Calu3 (cell line): ENCODE measurements at places on chromosomes 12 and 14. TPM values are rescaled to one million over a fixed set of nuclear protein-coding genes. Genes with fewer than 3 reads are reported as not detected.

DNA sequence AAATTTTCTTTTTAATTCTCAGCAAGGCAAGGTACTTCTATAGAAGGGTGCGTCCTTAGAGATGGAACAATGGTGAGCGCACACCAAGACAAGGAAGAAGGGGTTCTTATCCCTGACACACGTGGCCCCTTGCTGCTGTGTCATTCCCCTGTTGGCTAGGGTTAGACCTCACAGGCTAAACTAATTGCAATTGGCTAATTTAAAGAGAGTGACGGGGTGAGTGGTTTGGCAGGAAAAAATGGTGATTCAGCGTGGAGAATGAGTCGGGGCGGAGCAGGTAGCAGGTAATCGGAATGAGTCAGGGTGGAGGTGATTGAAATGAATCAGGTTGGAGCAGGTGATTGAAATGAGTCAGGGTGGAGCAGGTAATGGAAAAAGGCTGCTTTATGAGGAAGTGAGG lies 36.3 kb upstream of the HECTD1 start:
- H3K4me3 ChIP-seq: peak overlapping the region; percentile 47
- peaks cover 12% of the 10 kb centered on the region for H3K36me3 ChIP-seq
- H3K27ac ChIP-seq: peak overlapping the region; percentile 97
- H3K27me3 ChIP-seq: no peaks in the 10 kb centered on the region

- DNase-seq: no peak
- H3K27me3 ChIP-seq: peaks cover 15% of the 10 kb centered on the region
- no peak overlapping the region for H3K4me3 ChIP-seq
- no peak overlapping the region for H3K27ac ChIP-seq
- peaks cover 40% of the 10 kb centered on the region for H3K4me1 ChIP-seq
Observed at GRCh38 chr12:104667139-104667538, 210.4 kb downstream of the CHST11 start.

DNA sequence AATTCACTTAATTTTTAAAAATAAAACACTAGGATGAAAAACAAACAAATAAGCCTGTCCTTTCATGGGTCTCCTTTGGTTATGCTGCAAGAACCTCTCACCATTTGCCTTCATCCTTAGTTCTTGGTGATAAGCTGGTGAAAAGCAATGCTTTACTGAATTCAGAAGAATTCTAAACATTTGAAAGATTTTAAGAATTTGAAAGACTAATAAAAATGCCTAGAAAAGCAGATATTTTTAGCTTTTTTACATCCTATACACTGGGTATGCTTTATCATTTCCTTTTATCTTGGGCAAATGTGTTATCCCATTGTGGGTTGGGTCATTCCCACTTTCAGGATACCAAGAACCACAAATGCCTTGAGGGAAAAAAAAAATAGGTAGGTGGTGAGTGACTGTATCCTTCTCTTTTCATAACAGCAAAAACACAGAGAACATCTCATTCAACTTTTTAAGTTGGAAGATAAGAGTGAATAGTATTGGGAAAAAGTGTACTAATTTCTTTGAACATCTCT lies 197.1 kb upstream of the ABCD2 start:
- no peak overlapping the region for H3K27ac ChIP-seq
- no peaks in the 10 kb centered on the region for H3K36me3 ChIP-seq
- H3K27me3 ChIP-seq: no peaks in the 10 kb centered on the region
- no peak overlapping the region for H3K4me3 ChIP-seq
- no peaks in the 10 kb centered on the region for H3K4me1 ChIP-seq

GRCh38 chr12:109949089-109949488 lies 47.1 kb downstream of the GIT2 start:
- H3K4me1 ChIP-seq: peaks cover 31% of the 10 kb centered on the region
- no peak for DNase-seq
- H3K27ac ChIP-seq: no peak overlapping the region
- H3K36me3 ChIP-seq: peaks cover 25% of the 10 kb centered on the region
- no peak overlapping the region for H3K4me3 ChIP-seq
- H3K27me3 ChIP-seq: no peaks in the 10 kb centered on the region

DNA sequence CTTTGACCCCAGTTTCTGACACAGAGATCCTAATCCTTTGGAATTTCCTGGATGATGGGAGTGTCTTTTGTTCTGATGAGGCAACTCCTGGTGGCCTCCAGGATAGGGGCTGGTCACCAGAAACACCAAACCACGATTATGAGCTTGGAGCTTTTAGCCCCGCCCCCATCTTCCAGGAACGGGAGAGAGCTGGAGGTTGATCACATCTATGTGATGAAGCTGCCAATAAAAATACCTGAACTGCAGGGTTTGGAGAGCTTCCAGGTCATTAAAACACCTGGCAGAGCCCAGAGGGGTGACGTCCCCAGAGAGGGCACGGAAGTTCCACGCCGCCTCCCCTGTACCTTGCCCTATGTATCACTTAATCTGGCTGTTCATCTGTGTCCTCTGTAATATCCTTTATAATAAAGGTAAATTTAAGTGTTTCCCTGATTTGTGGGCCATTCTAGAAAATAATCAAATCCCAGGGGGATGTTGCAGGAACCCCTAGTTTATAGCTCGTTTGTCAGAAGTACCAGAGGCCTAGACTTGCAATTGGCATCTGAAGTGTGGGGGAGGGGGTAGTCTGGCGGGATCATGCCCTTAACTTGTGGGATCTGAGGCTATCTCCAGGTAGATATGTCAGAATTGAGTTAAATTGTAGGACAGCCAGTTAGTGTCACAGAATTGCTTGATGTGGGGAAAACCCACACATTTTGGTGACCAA lies 21.2 kb downstream of the APPL2 start:
- H3K27ac ChIP-seq: peak overlapping the region; percentile 68
- H3K27me3 ChIP-seq: no peaks in the 10 kb centered on the region
- DNase-seq: peak; percentile 90
- H3K4me1 ChIP-seq: peaks cover 20% of the 10 kb centered on the region
- H3K4me3 ChIP-seq: peak overlapping the region; percentile 13

- no peaks in the 10 kb centered on the region for H3K27me3 ChIP-seq
- peak overlapping the region; percentile 37 for H3K27ac ChIP-seq
- peaks cover 23% of the 10 kb centered on the region for H3K36me3 ChIP-seq
- DNase-seq: no peak
- H3K4me1 ChIP-seq: peaks cover 9% of the 10 kb centered on the region
- peak overlapping the region; percentile 86 for H3K4me3 ChIP-seq
Observed at GRCh38 chr12:47772094-47772660, 861 bp upstream of the SLC48A1 start.

GRCh38 chr12:75820071-75820470 lies 211.5 kb downstream of the PHLDA1 start:
- no peak overlapping the region for H3K4me3 ChIP-seq
- H3K4me1 ChIP-seq: peaks cover 35% of the 10 kb centered on the region
- H3K36me3 ChIP-seq: no peaks in the 10 kb centered on the region
- no peak overlapping the region for H3K27ac ChIP-seq
- DNase-seq: no peak
- H3K27me3 ChIP-seq: no peaks in the 10 kb centered on the region

- H3K4me3 ChIP-seq: no peak overlapping the region
- H3K4me1 ChIP-seq: no peaks in the 10 kb centered on the region
- DNase-seq: no peak
- H3K36me3 ChIP-seq: no peaks in the 10 kb centered on the region
Observed at GRCh38 chr12:123471374-123472068, 13.6 kb downstream of the SNRNP35 start.

DNA sequence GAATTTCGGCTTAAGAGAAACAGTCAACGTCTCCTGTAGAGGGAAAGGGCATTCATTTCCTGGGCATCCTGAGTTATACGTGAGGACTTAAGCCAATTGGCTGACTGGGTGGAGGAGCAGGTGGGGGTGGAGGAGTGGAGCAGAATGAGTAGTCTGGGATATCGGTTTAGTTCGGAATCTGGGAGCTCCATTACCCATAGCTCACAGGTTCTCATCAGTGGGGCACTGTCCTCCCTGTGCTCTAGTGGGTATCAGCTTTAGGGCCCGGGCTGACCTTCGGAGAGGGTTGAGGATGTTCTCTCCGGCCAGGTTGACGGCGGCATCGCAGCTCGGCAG lies 704 bp downstream of the SDR39U1 start:
- no peaks in the 10 kb centered on the region for H3K4me1 ChIP-seq
- H3K36me3 ChIP-seq: peaks cover 53% of the 10 kb centered on the region
- no peaks in the 10 kb centered on the region for H3K27me3 ChIP-seq
- H3K4me3 ChIP-seq: peak overlapping the region; percentile 79

DNA sequence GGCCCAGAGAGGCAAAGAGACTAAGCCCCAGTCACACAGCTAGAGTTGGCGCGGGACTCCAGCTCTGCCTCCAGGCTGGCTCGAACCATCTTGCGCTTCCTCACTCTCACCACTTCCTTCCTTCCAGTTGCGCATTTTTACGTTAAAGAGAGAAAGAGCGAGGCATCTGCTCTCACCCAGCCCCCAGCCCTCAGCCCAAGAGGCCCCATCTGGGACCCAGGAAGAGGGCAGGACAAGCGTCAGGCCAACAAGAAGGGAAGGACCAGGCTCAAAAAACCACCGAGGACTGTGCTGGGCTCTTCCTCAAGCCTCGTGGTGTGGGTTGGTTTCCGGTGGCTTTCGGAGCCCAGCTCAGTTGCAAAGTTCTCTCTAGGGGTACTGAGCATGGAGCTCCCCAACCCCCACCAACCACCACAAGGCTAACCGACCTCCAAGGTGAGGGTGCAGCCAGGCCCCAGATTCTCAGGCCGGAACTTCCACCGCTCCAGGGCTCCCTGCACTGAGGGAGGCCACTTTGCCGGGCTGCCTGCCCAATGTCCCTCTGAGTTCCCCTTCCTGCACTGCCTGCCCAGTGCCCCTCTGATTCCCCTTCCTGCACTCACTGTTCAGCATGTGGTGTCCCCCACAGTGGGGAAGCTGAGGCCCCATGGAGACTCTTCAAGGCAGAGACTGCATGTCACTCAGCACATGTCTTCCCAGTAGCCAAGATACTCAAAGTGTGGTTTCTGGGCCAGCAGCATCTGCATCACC lies 35.9 kb downstream of the TESC start:
- no peaks in the 10 kb centered on the region for H3K27me3 ChIP-seq
- peak overlapping the region; percentile 60 for H3K27ac ChIP-seq
- H3K36me3 ChIP-seq: peaks cover 92% of the 10 kb centered on the region
- H3K4me3 ChIP-seq: no peak overlapping the region

DNA sequence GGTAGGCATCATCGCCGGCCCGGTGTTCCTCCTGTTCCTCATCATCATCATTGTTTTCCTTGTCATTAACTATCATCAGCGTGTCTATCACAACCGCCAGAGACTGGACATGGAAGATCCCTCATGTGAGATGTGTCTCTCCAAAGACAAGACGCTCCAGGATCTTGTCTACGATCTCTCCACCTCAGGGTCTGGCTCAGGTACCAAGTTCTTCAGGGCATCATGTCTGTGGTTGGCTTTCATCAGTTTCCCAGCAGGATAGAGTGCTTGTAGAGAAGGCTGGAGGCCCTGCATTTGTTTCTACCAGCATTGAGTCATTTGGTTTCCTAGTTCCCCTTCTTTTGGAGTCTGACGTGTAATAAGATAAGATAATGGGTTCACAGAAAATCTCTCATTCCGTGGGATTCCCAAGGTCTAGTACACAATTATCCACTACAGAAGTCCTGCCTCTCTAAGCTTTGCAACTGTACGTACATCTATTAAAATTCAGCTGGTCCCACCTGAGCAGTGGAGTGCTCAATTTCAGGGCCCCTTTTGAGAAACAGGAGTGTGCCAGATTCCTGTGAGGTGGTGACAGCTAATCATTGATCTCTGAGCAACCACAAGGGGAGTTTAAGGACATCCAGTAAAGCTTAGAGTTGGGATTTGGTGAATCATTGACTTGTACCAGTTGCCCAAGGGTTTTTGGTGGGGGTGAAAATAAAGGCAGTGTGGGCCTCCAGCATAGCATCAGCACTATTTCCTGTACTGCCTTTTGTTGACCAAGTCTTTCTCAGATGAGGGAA lies 25.1 kb downstream of the ACVR1B start:
- H3K36me3 ChIP-seq: peaks cover 11% of the 10 kb centered on the region
- no peaks in the 10 kb centered on the region for H3K27me3 ChIP-seq
- peak; percentile 66 for DNase-seq
- peak overlapping the region; percentile 4 for H3K4me3 ChIP-seq

GRCh38 chr14:23297096-23297495 lies 5.6 kb downstream of the PPP1R3E start:
- H3K4me3 ChIP-seq: no peak overlapping the region
- H3K27ac ChIP-seq: no peak overlapping the region
- H3K36me3 ChIP-seq: peaks cover 31% of the 10 kb centered on the region
- H3K4me1 ChIP-seq: peaks cover 25% of the 10 kb centered on the region

GRCh38 chr12:45389426-45389825 lies 173.5 kb downstream of the ANO6 start:
- H3K36me3 ChIP-seq: peaks cover 9% of the 10 kb centered on the region
- no peak overlapping the region for H3K4me3 ChIP-seq
- no peaks in the 10 kb centered on the region for H3K27me3 ChIP-seq
- no peak overlapping the region for H3K27ac ChIP-seq

GRCh38 chr12:3727877-3728632 lies 24.9 kb downstream of the CRACR2A start:
- H3K4me3 ChIP-seq: no peak overlapping the region
- H3K36me3 ChIP-seq: no peaks in the 10 kb centered on the region
- no peak for DNase-seq

GRCh38 chr14:22471545-22472121 lies 117.4 kb downstream of the DAD1 start:
- no peak overlapping the region for H3K4me3 ChIP-seq
- no peaks in the 10 kb centered on the region for H3K27me3 ChIP-seq
- H3K36me3 ChIP-seq: no peaks in the 10 kb centered on the region
- peak; percentile 76 for DNase-seq
- H3K4me1 ChIP-seq: peaks cover 17% of the 10 kb centered on the region

- H3K4me3 ChIP-seq: no peak overlapping the region
- H3K27me3 ChIP-seq: peaks cover 29% of the 10 kb centered on the region
- peaks cover 11% of the 10 kb centered on the region for H3K4me1 ChIP-seq
- no peak overlapping the region for H3K27ac ChIP-seq
- DNase-seq: peak; percentile 69
Observed at GRCh38 chr12:49776413-49776812, 35.1 kb downstream of the TMBIM6 start.

GRCh38 chr12:92912052-92912451 lies 17.0 kb downstream of the EEA1 start:
- H3K4me3 ChIP-seq: no peak overlapping the region
- H3K27me3 ChIP-seq: no peaks in the 10 kb centered on the region
- H3K4me1 ChIP-seq: peaks cover 8% of the 10 kb centered on the region
- no peaks in the 10 kb centered on the region for H3K36me3 ChIP-seq

DNA sequence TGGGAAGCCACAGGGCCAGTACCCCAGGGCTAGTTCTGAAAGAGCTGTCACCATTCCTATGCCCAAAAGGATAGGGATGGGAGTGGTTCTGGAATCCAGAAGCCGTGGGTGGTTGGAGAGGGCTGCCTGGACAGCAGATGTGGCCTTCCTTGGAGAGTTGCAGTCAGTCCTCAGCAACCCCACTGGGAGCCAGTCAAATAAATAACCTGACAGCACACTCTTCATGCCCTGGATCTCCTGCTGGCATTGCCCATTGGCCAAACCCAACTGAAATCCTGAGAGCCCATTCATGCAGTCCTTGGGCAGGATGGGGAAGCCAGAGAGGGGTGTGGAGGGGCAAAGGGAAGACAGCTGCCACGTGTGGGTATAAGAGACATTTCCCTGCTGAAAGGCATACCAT lies 128.2 kb downstream of the PTPN11 start:
- no peak overlapping the region for H3K27ac ChIP-seq
- no peak overlapping the region for H3K4me3 ChIP-seq
- H3K4me1 ChIP-seq: peaks cover 3% of the 10 kb centered on the region

GRCh38 chr12:52568111-52568510 lies 5.5 kb downstream of the KRT74 start:
- H3K4me1 ChIP-seq: no peaks in the 10 kb centered on the region
- no peak for DNase-seq
- H3K27me3 ChIP-seq: peaks cover 95% of the 10 kb centered on the region
- no peak overlapping the region for H3K4me3 ChIP-seq
- no peaks in the 10 kb centered on the region for H3K36me3 ChIP-seq
- no peak overlapping the region for H3K27ac ChIP-seq

KCNA1 gene
- total RNA-seq: not detected in 2 replicates

GPD1 gene
- 0.21 and 1.0 TPM in 2 replicates for total RNA-seq

SLC6A12 gene
- total RNA-seq: 0.90 and 1.8 TPM in 2 replicates

NFE2 gene
- total RNA-seq: 0.80 and 1.8 TPM in 2 replicates

PTPN21 gene
- 10.0 and 10.6 TPM in 2 replicates for total RNA-seq

GPR137C gene
- total RNA-seq: 2.0 and 2.3 TPM in 2 replicates

EML5 gene
- total RNA-seq: 0.52 and 0.78 TPM in 2 replicates

ENDOU gene
- 0.42 TPM in 1 of 2 replicates, not detected in the other for total RNA-seq
